Dorsolateral prefrontal cortex (tissue), 122 donors: ENCODE measurements at places on chromosomes 7 and 10. TPM values are rescaled to one million over a fixed set of nuclear protein-coding genes. Genes with fewer than 3 reads are reported as not detected.

SNX10 gene
- 69.9 TPM for total RNA-seq

LRRC17 gene
- 2.4 TPM for total RNA-seq

EPHB6 gene
- 321 TPM for total RNA-seq

CD36 gene
- 1.7 TPM for total RNA-seq

SYCE1 gene
- total RNA-seq: 18.9 TPM

PNLIPRP2 gene
- not detected for total RNA-seq

ANKRD61 gene
- total RNA-seq: not detected

ALOX5 gene
- 10.7 TPM for total RNA-seq

HTR7 gene
- 2.0 TPM for total RNA-seq

EIF3B gene
- total RNA-seq: 67.7 TPM

PTTG1IP2 gene
- not detected for total RNA-seq

OR6V1 gene
- not detected for total RNA-seq

TAS2R3 gene
- total RNA-seq: 7.9 TPM

SORBS1 gene
- total RNA-seq: 242 TPM

AMZ1 gene
- total RNA-seq: 9.6 TPM

TMEM229A gene
- 12.1 TPM for total RNA-seq

EBLN1 gene
- not detected for total RNA-seq

ATG9B gene
- 3.8 TPM for total RNA-seq

PRRT4 gene
- total RNA-seq: 6.3 TPM

IGFBP1 gene
- total RNA-seq: 0.26 TPM

ITIH5 gene
- 17.9 TPM for total RNA-seq
